Cardiac atrium fibroblast (primary cell): ENCODE measurements at places on chromosomes 11 and 22. TPM values are rescaled to one million over a fixed set of nuclear protein-coding genes. Genes with fewer than 3 reads are reported as not detected.

Gene ART1
- not detected in 2 replicates for total RNA-seq

Gene CABP4
- total RNA-seq = not detected in 2 replicates

Gene SIK3
- total RNA-seq = 16.7 and 19.1 TPM in 2 replicates

Gene PGR
- 0.18 and 0.49 TPM in 2 replicates for total RNA-seq

Gene SDF2L1
- total RNA-seq = 25.5 and 59.3 TPM in 2 replicates

Gene LINC01488
- total RNA-seq = not detected in 2 replicates

Gene MS4A4E
- not detected in 2 replicates for total RNA-seq

Gene BTBD18
- not detected in 2 replicates for total RNA-seq

Gene NPTXR
- 0.54 and 1.5 TPM in 2 replicates for total RNA-seq

Gene TSKU
- total RNA-seq = 31.9 and 37.7 TPM in 2 replicates

Gene MS4A4A
- total RNA-seq = not detected in 2 replicates

Gene GP1BB
- total RNA-seq = 10.9 TPM in 1 of 2 replicates, not detected in the other

Gene MACROD1
- total RNA-seq = 13.1 and 16.1 TPM in 2 replicates

Gene TESMIN
- total RNA-seq = not detected in 2 replicates

Gene THRSP
- total RNA-seq = not detected in 2 replicates

Gene DNAJB13
- not detected in 2 replicates for total RNA-seq

Gene RAB3IL1
- total RNA-seq = 3.9 and 7.2 TPM in 2 replicates

Gene OR8G5
- not detected in 2 replicates for total RNA-seq

Gene ACAT1
- 94.6 and 127 TPM in 2 replicates for total RNA-seq

Gene CD3E
- not detected in 2 replicates for total RNA-seq

Gene NCAM1
- total RNA-seq = 0.18 and 2.8 TPM in 2 replicates

Gene SMPD1
- total RNA-seq = 58.9 and 73.5 TPM in 2 replicates

Gene CDC42BPG
- under 0.01 TPM in 1 of 2 replicates, not detected in the other for total RNA-seq

Gene OR52E2
- not detected in 2 replicates for total RNA-seq

Gene MUC15
- total RNA-seq = not detected in 2 replicates

Gene AP5B1
- 11.2 and 14.4 TPM in 2 replicates for total RNA-seq

Gene EI24
- 61.6 and 96.7 TPM in 2 replicates for total RNA-seq

Gene OR52E8
- not detected in 2 replicates for total RNA-seq

Gene RIN1
- 12.8 and 30.0 TPM in 2 replicates for total RNA-seq

Gene MYO7A
- total RNA-seq = 0.16 and 0.90 TPM in 2 replicates

Gene HTR3A
- not detected in 2 replicates for total RNA-seq

Gene SERHL2
- 2.6 and 3.6 TPM in 2 replicates for total RNA-seq

Gene PAK1
- total RNA-seq = 11.0 and 18.3 TPM in 2 replicates

Gene SAA2
- 6.8 TPM in 1 of 2 replicates, not detected in the other for total RNA-seq
